ENCODE measurements at places on chromosomes 1 and 21.

GRCh38 chr1:192061556-192061955 lies 96.7 kb upstream of the RGS18 start:
- DNase-seq, result no peak

- DNase-seq, result no peak
These were observed 4.3 kb upstream of the RWDD3 start for GRCh38 chr1:95229706-95230105.

DNA sequence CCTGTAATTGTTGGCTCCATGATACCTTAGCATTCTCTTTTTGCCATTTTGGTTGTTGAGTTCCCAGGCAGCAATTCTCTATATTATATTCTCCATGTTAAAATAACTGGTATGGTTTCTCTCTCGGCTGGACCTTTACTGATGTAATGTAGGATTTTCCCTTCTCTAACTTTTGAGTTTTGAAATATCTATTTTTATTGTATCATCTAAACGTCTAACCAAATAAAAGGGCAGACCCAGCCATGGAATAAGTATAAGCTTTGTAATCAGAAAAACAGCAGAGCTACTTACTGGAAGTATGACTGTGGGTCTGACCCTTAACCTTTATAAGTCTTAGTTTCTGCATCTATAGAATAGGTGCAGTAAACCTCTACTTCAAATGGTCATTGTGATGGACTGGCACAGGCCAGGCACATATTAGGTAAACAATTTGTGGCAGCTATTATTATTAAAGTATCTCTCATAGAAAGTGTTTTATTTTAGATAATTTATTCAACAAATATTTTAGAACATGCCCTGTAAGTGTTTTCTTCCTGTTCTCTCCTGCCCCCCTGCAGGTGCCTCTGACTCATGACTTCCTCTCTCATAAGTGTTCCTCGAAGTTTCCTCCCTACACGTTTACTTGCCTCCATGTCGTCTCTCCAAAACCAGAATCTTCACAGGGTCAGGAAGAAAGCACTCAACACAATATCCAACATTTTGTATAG lies 224.9 kb upstream of the FGGY start:
- no peak for DNase-seq

GRCh38 chr1:96309783-96310182 lies 411.8 kb upstream of the PTBP2 start:
- DNase-seq, result no peak

- DNase-seq, result no peak
These were observed 16.2 kb upstream of the COL18A1 start for GRCh38 chr21:45388611-45389296.
